ENCODE measurements at places on chromosomes 7 and 10.
A peak's percentile ranks its signal among the peaks of the same experiment; 100 is the strongest.

DNA sequence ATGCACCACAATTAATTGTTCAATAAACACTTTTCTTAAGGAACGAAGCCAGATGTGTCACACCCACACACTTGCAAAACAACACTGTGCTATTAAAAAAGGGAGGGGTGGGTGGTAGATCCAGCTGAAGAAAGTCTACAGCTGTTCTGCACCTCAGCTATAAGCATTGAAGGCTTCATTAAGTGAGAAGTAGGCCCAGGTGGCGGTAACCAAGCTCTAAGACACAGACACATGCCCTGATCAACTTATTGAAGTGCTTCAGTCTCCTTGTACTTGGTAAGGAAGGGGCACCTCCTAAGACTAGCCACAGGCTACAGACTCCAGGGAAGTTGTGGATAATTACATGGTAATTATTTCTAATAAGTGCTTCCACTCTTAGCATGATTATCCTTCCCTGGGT lies 4.5 kb upstream of the CPVL start:
- DNase-seq = no peak

GRCh38 chr7:5586279-5586962 lies 162.8 kb upstream of the TNRC18 start:
- no peak for DNase-seq

DNA sequence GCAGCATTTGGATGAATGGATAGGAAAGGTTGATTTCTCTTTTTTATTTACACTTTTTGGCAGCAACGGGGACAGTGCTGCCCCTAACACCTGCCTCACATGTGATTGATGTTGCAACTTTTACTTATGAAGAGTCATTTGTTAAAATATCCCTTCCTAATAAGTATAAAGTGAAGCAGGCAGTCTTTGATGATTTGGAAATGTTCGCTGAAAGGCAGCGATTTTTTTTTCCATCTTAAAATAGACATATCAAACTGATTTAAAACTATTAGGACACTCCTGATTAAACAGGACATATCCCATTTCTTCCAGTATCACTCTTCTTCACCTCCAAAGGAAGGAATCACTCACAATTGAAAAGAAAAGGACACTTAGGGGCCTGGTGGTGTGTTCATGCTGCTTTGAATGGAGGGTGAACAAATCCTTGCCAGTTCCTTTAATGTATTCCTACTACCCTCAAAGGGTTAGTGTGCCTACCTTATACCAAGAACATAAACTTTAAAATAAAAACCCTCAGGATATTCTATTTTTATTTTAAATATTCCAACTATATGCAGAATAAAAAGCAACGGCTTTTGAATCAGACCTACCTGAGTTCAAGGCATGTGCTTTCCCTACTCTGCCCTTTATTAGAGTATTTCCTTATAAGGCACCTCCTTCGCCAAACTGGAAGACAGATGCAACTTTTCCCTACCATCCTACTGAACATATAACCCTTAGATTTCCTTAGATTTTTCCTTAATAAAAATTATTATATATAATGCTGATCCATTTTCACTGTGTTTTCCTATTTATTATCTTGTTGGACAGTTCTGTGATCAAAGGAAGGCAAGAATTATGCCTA lies 1.1 kb downstream of the ADK start:
- no peak for DNase-seq

GRCh38 chr7:150403376-150404171 lies 24.4 kb downstream of the ZNF775 start:
- no peak for DNase-seq

GRCh38 chr10:74637685-74638084 lies 188.7 kb upstream of the KAT6B start:
- no peak for DNase-seq

DNA sequence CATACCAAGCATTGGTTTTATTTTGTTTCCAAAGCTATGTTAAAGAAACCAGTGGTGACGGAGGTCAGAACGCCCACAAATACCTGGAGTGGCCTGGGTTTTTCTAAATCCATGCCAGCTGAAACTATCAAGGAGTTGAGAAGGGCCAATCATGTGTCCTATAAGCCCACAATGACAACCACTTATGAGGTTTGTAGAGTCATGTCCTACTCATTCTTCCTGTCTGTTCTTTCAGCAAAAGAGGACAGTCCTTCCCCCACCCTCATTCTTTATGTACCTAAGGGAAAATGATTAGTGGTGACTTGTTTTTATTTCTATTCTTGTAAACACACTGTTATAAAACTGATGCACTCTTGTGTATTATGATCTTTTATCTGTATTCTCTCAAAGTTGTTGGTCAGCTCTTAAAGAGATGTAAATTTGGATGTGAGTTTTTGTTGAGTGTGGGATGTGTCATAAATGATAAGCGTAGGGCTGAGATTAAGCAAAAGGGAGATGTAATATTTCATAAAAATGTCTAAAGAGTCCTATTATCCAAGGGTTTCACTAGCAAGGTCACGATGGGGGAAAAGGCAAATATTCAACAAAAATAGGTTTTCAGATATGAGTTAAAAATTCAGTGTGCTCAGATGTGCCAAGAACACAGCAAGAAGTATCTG lies 294.4 kb downstream of the BICC1 start:
- no peak for DNase-seq

DNA sequence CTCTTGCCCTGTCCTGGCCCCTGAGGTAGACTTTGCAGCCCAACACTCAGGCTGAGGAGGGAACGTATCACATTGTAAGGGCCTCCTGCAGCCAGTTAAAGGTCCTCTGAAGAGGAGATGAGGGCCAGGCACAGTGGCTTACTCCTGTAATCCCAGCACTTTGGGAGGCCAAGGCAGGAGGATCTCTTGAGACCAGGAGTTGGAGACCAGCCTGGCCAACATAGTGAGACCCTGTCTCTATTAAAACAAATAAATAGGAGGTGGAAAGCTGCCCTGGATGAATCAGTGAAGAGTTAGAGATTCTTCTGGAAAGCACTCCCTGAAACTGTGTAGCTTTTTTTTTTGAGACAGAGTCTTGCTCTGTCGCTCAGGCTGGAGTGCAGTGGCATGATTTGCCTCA lies 2.3 kb upstream of the C10orf62 start:
- no peak for DNase-seq

DNA sequence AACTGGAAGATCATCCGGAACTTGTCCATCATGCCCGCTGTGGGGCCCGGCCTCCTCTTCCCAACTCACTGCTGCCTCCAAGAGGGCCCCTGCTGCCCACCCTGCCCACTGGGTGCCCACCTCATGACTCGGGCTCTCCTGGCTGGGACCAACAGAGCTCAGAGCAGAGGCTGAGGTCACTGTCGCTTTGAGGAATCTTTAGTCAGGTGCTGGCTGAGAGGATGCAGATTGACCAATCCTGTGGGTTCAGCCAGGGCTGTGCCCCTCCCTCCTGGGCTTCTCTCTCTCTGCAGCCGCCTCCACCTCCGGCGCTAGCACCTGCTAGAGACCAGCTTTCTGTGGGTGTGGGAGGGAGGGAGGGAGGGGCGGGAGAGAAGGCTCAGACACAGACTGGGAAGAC lies at the start of gene CALHM1:
Gene CALHM1, minus strand, starts transcription at position 181 of the 400 bp plus-strand sequence. Its CDS starts 149 bp downstream, at position 32.
- no peak for DNase-seq

GRCh38 chr10:6796231-6796630 lies 216.2 kb upstream of the PRKCQ start:
- no peak for DNase-seq

DNA sequence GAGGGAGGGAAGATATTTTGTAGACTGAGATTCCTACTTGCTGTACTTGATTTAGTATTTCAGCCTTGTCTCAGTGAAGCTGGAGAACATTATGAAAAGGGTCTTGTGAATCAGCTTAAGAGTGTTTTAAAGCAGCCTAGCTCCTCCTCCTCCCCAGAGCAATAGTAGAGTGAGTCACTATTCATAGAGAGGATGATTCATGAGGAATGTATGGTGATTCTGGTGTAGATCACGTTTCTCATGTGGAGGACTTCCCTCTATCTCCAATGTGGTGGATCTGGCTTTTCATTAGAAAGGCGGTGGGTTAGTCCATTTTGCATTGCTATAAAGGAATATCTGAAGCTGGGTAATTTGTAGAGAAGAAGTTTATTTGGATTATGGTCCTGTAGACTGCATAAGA lies 340.1 kb upstream of the CHRM2 start:
- no peak for DNase-seq

DNA sequence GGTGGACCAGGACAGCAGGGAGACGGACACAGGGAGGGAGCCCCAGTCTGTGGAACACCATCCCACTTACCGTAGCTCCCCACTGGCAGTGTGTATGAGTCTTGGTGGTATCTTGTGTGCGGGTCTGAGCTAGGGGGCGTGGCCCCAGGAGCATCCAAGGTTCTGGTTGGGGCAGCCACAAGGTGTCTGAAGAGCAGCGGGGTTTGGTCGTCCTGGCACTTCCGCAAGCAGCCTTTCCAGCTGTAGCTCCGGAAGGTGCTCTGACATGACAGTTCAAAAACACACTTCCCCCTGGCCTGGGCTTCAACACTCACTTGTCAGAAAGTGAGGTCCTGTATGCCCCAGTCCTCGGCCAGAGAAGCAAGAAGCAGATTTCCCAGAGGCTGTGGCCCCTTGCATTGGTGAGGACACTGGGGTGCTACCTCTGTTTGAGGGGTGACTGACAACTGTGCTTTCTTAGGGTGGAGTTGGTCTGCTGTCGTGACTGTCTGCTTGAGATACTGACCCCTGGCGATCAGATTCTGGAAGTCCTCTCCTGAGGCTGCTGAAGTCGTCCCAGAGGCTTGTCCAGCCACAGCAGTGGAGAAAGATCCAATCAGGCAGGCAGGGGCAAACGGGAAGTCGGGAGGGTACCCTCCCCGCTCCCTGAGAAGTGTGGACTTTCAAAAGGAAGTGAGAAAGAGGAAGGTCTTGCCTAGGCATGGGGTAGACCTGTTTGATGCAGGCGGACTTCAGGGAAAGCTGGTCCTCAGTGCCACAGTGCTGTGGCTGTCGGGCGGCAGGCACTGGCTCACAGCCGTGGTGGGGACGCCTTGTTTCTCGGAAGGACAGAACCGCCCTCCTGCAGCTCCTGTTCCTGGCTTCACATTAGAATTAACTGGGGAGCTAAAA lies 51.4 kb upstream of the PFKFB3 start:
- peak; percentile 79 for DNase-seq

GRCh38 chr10:47340608-47341170 lies 7.5 kb upstream of the RBP3 start:
- peak; percentile 40 for DNase-seq

- no peak for DNase-seq
Observed at GRCh38 chr7:41114691-41115090, 588.2 kb downstream of the INHBA start.

GRCh38 chr7:87414794-87415188 lies 60.7 kb downstream of the ABCB4 start:
- no peak for DNase-seq

GRCh38 chr10:55746002-55746401 lies 615.1 kb downstream of the ZWINT start:
- no peak for DNase-seq

- no peak for DNase-seq
Observed at GRCh38 chr10:2925631-2926030, 141.7 kb upstream of the PFKP start.

DNA sequence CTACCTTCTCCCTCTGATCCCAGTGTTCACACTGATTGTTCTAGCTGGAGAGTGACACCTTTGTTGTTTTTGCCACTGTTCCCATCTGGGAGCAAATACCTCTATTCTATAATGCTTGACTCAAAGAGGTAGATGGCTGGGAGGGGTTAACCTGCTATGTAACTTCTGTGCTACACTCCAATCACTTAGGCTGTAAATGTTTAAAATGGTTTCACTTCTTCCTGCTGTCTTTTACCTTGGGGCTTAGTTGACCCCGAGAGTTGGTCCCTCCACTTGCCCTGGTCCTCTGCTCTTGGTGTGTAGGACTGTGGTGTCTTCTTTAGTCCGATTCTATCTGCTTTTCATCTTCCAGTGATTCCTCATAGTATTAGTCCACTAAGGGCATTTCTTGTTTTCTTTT lies 22.3 kb downstream of the KLHDC10 start:
- DNase-seq = no peak

DNA sequence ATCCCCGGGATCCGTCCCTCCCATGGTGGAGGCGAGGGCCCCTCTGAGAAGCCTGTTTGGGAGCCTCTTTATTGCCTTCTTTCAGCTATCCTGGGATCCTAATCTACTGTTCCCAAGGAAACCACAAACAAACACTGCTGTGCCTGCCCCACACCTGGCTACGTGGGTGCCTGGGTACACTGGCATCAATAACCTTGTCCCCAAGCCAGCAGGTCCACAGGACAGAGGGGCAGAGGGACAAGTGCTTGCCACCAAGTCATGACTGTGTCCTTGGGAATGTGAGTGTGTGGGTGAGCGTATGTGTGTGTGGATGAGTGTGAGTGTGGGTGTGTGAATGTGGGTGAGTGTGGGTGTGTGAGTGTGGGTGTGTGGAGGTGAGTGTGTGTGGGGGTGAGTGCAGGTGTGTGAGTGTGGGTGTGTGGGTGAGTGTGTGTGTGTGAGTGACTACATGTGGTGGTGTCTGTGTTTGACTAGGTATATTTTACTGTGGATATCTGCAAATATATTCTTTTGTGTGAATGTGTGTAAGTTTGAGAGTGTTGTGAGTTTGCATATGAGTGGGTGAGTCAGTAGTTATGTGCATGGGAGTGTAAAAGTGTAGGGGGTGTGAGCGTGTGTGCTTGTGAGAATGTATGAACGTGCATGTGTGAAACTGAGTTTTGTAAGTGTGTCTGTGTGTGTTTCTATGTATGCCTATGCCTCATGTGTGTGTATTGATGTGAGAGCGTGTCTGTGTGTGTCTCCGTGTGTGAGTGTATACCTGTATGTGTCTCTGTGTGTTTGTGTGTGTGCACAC lies 96.1 kb downstream of the TNS3 start:
- no peak for DNase-seq

DNA sequence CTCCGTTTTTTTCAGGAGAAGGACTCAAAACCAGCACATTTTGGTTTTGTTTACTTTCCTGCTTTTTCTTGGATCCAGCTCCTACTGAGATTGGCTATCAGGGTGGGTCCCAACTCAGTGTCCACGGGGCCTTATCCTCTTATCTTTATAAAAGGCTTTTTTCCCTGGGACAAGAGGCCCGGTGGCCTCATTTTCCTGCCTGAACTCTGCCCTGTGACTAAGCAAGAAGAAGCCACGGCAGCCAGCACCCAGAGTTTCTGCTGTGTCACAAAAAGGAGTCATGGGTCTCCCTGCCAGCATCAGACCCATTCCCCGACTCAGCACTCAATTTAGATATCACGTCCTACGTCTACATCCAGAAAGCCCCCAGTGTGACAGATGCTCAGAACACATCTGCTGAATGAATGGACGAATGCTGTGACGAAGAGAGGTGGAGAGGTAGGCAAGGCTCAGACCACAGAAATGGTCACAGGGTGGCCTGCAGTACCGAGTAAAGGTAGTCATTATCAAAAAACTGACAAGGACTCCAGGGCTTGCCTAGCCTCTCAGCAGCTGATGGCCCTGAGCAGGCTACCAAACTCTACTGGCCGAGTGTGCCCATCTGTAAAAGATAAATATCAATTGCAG lies 16.7 kb downstream of the DLG5 start:
- no peak for DNase-seq

DNA sequence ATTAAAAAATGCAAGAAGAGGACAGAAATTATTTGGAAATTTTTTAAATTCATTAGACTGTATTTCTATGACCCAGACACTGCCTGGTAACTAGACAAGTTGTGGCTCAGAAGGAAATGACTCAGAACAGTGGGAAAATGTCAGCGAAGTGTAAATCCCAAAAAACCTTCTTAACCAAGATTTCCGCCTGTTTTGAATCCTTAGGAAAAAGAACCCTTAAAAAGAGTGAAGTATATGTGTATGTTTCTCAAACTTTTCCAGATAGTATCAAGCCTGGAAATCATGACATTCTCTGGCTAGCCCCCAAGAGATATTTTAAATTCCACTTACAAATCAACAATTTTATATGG lies 42.7 kb upstream of the PLXNA4 start:
- no peak for DNase-seq
